ENCODE measurements at places on chromosomes 11 and 22.
A peak's percentile ranks its signal among the peaks of the same experiment; 100 is the strongest.

DNA sequence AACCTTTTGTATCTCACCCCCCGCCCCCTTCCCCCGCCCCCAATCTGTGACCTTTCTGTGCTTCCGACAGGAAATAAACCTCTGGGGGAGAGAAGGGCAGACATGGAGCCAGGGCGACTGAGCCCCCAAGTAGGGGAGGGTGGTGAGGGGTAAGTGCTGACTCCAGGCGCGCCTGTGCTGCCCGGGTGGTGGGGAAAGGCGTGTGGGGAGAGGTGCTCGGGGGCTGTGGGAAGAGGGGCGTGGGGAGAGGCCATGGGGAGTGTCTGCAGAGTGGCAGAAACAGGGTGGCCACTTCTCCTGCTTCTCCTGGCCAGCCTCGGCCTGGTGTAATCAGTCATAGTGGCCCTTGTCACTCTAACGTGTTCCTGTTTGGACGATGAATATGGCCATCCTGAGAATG is 8.0 kb downstream of the SLC16A8 start:
- DNase-seq = no peak
- H3K4me3 ChIP-seq = no peak overlapping the region
- peaks cover 4% of the 10 kb centered on the region for H3K4me1 ChIP-seq
- H3K36me3 ChIP-seq = peaks cover 7% of the 10 kb centered on the region
- no peak overlapping the region for H3K27ac ChIP-seq

DNA sequence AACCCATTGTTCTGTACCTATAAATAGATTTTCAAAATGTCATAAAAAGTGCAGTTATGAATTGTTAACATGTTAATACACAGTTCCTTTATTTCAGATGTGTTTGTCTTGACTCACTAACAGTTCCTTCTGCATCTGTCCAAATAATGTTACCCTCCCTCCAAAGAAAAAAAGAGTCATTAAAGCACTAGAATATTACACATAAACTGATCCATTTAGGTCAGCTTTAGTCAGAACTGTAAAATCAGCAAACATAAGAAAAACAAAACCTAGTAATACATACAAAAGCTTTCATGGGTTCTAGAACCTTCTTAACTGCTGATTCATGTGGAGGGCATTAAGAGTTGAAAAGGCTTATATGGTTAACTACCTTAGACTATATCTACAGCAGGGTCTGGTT is 65.4 kb downstream of the SESN3 start:
- H3K4me1 ChIP-seq = no peaks in the 10 kb centered on the region
- DNase-seq = no peak
- H3K27ac ChIP-seq = no peak overlapping the region
- H3K4me3 ChIP-seq = no peak overlapping the region
- H3K27me3 ChIP-seq = no peaks in the 10 kb centered on the region
- H3K36me3 ChIP-seq = peaks cover 9% of the 10 kb centered on the region

GRCh38 chr11:128471138-128471661 is 116.2 kb downstream of the ETS1 start:
- peak overlapping the region; percentile 51 for H3K4me3 ChIP-seq
- no peaks in the 10 kb centered on the region for H3K27me3 ChIP-seq
- H3K4me1 ChIP-seq = peaks cover 87% of the 10 kb centered on the region
- H3K36me3 ChIP-seq = peaks cover 3% of the 10 kb centered on the region

- no peak overlapping the region for H3K4me3 ChIP-seq
- no peak overlapping the region for H3K27ac ChIP-seq
- no peaks in the 10 kb centered on the region for H3K36me3 ChIP-seq
- H3K4me1 ChIP-seq = no peaks in the 10 kb centered on the region
Measured at GRCh38 chr11:64088162-64089026, 52.7 kb downstream of the FLRT1 start.
